ENCODE measurements at places on chromosomes 2 and 18. TPM values are rescaled to one million over a fixed set of nuclear protein-coding genes. Genes with fewer than 3 reads are reported as not detected.

GRCh38 chr2:234986876-234987720 is 35.3 kb downstream of the SH3BP4 start:
- H3K36me3 ChIP-seq = no peaks in the 10 kb centered on the region
- H3K27me3 ChIP-seq = peaks cover 3% of the 10 kb centered on the region
- no peak overlapping the region for H3K27ac ChIP-seq

DNA sequence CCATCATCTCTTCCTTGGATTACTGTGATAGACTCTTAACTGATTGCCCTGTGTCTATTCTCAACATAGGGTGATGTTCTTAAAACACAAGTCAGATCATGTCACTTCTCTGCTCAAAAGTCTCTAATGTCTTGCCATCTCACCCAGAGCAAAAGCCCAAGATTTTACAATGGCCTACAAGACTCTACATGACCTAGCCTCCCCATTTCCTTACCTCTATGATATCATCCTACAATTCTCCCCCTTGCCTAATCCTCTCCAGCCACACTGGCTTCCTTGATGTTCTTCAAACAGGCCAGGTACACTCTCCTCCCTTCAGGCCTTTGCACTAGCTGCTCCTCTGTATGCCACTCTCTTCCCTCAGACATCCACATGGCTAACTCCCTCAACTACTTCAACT is 55.1 kb downstream of the ROCK1 start:
- H3K4me1 ChIP-seq = peaks cover 3% of the 10 kb centered on the region
- H3K27ac ChIP-seq = no peak overlapping the region
- H3K27me3 ChIP-seq = no peaks in the 10 kb centered on the region

The REG3A gene
- total RNA-seq = not detected

GRCh38 chr18:45724601-45725000 is 620 bp downstream of the SLC14A1 start:
- peaks cover 3% of the 10 kb centered on the region for H3K4me1 ChIP-seq
- no peaks in the 10 kb centered on the region for H3K36me3 ChIP-seq
- H3K27ac ChIP-seq = no peak overlapping the region
- no peaks in the 10 kb centered on the region for H3K27me3 ChIP-seq

The BCL11A gene
- 3.3 TPM for total RNA-seq

The MEP1B gene
- not detected for total RNA-seq

- H3K36me3 ChIP-seq = no peaks in the 10 kb centered on the region
- peaks cover 3% of the 10 kb centered on the region for H3K27me3 ChIP-seq
- peak; percentile 13 for DNase-seq
- no peak overlapping the region for H3K4me3 ChIP-seq
These were observed 9.9 kb downstream of the TNP1 start for GRCh38 chr2:216849987-216850386.

- H3K4me3 ChIP-seq = no peak overlapping the region
- H3K27ac ChIP-seq = no peak overlapping the region
- H3K4me1 ChIP-seq = no peaks in the 10 kb centered on the region
- DNase-seq = no peak
These were observed 361.8 kb downstream of the ZEB2 start for GRCh38 chr2:144158096-144158495.

DNA sequence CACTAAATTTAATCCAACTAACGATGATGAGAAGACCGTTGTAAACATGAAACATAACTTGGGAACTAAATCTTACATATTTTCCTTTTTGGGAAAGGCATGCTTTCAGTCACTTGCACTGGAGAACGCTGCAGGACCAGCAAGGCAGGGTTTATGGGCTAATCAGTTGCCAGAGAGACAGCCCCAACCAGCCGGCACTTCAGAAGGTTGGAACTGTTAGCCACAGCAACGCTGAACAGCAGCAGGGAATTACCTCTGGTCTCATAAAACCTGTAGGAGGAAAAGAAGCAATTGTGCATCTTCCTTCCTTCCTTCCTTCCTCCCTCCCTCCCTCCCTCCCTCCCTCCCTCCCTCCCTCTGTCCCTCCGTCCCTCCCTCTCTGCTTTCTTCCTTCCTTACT is 33.9 kb upstream of the SIX2 start:
- no peak overlapping the region for H3K27ac ChIP-seq
- peaks cover 18% of the 10 kb centered on the region for H3K27me3 ChIP-seq
- no peak for DNase-seq
- no peaks in the 10 kb centered on the region for H3K4me1 ChIP-seq
- H3K4me3 ChIP-seq = no peak overlapping the region
- H3K36me3 ChIP-seq = no peaks in the 10 kb centered on the region

DNA sequence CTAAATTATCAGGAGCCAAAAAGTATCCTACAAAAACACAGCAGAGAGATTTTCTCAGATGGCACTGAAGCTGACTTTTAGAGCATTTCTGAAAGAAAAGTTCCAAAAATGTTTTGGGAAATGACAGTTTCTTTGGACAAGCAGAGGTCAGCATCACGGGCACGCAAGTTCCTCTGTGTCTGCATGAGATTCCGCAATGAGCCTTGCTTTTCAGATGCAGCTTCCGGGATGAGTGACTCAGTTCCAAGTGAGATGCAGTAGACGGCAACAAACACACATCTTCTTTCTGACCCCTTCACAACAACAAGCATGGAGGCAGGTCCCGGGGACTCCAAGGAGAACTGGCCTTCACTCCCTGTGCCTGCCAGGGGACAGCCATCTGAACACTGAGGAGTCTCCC is 76.6 kb downstream of the EIPR1 start:
- no peak overlapping the region for H3K27ac ChIP-seq
- H3K4me1 ChIP-seq = peaks cover 12% of the 10 kb centered on the region
- no peak for DNase-seq
- peaks cover 19% of the 10 kb centered on the region for H3K36me3 ChIP-seq
- no peak overlapping the region for H3K4me3 ChIP-seq

DNA sequence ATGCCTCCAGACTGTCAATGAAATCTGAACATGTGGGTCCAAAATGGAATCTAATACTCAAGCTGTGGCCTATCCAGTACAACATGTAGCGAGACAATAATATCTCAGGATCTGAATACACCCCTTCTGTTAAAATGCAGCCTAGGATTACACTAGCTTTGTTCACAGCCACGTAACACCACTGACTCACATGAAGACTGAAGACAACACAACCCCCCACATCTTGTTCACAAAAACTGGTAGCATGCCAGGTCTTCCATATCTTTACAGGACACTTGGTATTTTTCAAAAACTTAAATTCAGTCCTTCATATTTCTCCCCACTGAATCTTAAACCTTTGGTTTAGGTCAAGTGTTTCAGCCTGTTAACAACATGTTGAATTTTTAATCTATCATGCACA is 84.2 kb downstream of the SLC8A1 start:
- no peaks in the 10 kb centered on the region for H3K36me3 ChIP-seq
- no peaks in the 10 kb centered on the region for H3K4me1 ChIP-seq
- DNase-seq = no peak
- H3K4me3 ChIP-seq = no peak overlapping the region
